ENCODE measurements at places on chromosomes 6 and 20. TPM values are rescaled to one million over a fixed set of nuclear protein-coding genes. Genes with fewer than 3 reads are reported as not detected.

- no peaks in the 10 kb centered on the region for H3K36me3 ChIP-seq
- no peaks in the 10 kb centered on the region for H3K27me3 ChIP-seq
- no peak overlapping the region for H3K27ac ChIP-seq
- H3K4me1 ChIP-seq: no peaks in the 10 kb centered on the region
Observed at GRCh38 chr6:147441751-147442150, 66.7 kb upstream of the SAMD5 start.

Gene BIRC7
- not detected for polyA plus RNA-seq

GRCh38 chr6:139871803-139872510, 497.5 kb upstream of the CITED2 start:
- H3K4me3 ChIP-seq: no peak overlapping the region
- no peaks in the 10 kb centered on the region for H3K4me1 ChIP-seq

- no peaks in the 10 kb centered on the region for H3K4me1 ChIP-seq
- H3K4me3 ChIP-seq: no peak overlapping the region
- no peaks in the 10 kb centered on the region for H3K36me3 ChIP-seq
- no peaks in the 10 kb centered on the region for H3K27me3 ChIP-seq
Observed at GRCh38 chr6:69958978-69959377, 92.6 kb downstream of the COL19A1 start.

DNA sequence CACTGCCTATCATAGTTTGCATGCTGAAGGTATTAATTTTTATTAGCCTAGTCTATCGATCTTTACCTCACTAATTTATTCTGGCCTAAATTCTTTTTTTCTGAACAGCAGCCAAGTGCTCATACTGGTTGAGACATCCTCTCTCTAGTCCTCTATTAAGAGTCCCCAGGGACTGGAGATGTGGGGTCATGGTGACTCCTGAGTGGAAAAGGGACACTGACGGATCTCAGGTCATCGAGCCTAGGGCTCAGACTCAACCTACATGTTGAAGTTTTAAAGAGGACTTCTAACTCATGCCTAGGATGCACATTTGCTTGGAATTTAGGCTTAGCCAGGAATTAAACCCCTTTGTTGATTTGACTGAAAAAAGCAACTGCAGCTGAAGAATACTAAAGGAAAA, 378.1 kb downstream of the BTBD9 start:
- H3K4me3 ChIP-seq: no peak overlapping the region
- no peaks in the 10 kb centered on the region for H3K4me1 ChIP-seq
- H3K27me3 ChIP-seq: no peaks in the 10 kb centered on the region
- no peak for DNase-seq
- H3K27ac ChIP-seq: no peak overlapping the region
